ENCODE measurements at places on chromosomes 3 and 15.

- no peak for DNase-seq
These were observed 2.1 kb downstream of the UBE3A start for GRCh38 chr15:25436707-25437106.

- peak; percentile 30 for DNase-seq
These were observed 1.7 kb upstream of the CD47 start for GRCh38 chr3:108092501-108092900.

- no peak for DNase-seq
These were observed 216.9 kb upstream of the THBS1 start for GRCh38 chr15:39363761-39364586.

- DNase-seq: no peak
These were observed 423.4 kb upstream of the UBE2E2 start for GRCh38 chr3:22779737-22780136.

GRCh38 chr3:101847328-101847727, 2.0 kb upstream of the NFKBIZ start:
- DNase-seq: no peak

GRCh38 chr15:70748281-70748747, 15.0 kb downstream of the UACA start:
- no peak for DNase-seq

- no peak for DNase-seq
These were observed 72.0 kb downstream of the KCNH8 start for GRCh38 chr3:19220311-19220710.

GRCh38 chr3:53498806-53499641, 4.6 kb downstream of the CACNA1D start:
- DNase-seq: no peak

DNA sequence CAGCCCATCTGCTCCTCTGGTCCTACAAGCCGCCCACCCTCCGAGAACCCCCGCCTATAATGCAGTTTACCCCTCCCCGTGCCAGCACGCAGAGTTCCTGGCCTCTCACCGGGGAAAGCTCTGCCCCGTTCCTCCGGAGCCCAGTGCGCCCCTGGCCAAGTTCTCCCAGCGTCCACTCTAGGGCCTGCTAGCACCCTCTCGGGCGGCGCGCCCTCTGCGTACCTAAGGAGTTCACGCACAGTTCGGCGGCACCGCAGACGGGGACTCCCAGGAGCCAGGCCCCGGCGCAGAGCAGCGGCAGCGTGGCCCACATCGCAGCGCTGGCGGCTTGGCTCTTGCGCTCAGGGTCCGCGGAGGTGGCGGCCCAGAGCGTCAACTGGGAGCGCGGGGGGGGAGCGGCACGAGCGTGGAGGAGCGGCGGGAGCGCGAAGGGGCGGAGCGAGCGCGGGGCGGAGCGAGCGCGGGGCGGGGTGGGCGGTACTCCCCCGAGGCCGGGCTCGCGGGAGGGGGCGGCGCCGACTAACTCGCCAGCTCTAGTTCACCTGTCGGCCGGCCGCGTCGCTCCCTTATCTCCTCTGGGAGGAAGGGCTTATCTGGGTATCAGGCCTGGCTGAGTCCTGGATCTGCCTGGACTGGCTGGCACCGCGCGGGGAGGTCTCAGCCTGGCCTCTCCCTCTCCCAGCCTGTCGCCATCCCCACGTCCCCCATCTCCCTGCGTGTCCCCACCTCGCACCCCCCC, at the start of gene CTSH:
Gene CTSH, minus strand, starts transcription at position 378 of the 739 bp plus-strand sequence. Its CDS starts 65 bp downstream, at position 313.
- DNase-seq: peak; percentile 84

DNA sequence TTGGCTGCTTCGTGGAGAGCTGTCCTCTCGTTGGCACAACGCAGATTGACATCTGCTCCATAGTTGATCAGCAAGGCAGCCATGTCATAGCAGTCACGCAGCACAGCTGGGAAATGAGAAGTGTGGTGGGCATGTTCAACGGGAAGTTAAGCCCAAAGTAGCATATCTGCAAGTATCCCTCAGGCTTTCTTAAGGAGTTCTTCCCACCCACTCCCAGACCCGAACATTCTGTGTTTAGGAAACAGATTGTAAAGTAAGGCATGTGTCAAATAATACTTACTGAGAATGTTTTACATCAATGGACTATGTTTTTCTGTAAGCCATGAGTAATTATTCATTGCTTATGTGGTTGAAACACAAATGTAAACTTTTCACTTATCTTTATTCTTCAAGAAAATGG, 9.2 kb downstream of the ASB14 start:
- DNase-seq: no peak

DNA sequence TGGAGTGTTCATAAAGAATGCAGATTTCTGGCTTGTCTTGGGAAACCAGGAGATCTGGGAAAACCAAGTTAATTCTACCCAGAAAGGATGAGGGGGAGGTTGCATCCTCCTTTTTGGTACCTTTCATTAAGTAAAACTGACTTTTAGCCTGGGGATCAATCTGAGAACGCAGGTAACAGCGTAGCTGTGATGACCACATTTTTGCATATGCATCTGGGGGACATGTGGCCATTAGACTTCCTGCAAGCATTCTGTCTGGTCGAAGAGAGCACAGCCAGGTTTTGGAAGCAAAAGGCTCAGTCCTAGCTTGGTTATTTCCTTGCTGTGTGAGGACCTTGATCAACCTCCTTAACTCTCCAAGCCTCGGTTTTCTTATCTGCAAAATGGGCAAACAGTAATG, 145.2 kb downstream of the SHQ1 start:
- no peak for DNase-seq

GRCh38 chr15:78206326-78207109, 27.8 kb downstream of the ACSBG1 start:
- DNase-seq: no peak

- DNase-seq: no peak
These were observed 31.8 kb downstream of the MYO5A start for GRCh38 chr15:52496776-52497470.

DNA sequence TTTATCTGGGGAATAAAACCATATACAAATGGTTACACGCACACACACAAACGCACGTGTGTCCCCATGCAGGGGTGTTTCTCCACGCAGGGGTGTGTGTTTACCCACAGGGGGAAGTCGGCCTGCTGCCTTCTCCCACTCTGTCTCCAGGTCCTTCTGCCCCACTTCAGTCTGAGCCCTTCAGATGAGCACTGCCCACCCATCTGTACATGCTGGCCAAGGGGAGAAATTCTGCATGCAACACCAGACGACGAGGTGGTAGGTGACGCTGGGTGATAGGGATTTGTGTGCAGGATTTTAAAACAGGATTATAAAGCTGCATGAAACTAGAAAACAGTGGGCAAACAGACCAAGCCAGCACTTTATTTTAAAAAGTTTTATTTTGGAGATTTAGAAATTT, 122.5 kb downstream of the TJP1 start:
- no peak for DNase-seq

- DNase-seq: peak; percentile 31
These were observed 116.6 kb upstream of the IQSEC1 start for GRCh38 chr3:13189639-13190377.

DNA sequence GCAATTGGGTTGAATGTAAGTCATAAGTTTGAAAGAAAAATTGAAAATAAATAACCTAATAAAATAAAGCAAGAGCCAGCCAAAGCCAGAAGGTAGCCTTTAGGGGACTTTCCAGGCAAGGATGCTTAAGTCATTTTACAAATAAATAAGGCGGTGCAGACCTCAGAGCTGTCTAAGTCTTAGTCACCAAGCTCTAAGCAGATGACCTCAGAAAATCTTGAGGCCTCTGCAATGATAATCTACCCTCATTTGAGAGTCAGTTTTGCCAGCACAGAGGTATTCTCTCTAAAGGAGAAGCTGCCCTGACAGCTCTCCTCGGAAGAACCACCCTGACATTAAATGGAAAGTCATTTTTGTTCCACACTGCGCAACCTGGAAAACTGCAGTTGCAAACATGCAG, 113.9 kb downstream of the OXNAD1 start:
- DNase-seq: no peak

GRCh38 chr3:98690876-98691275, 72.3 kb upstream of the ST3GAL6 start:
- DNase-seq: no peak

DNA sequence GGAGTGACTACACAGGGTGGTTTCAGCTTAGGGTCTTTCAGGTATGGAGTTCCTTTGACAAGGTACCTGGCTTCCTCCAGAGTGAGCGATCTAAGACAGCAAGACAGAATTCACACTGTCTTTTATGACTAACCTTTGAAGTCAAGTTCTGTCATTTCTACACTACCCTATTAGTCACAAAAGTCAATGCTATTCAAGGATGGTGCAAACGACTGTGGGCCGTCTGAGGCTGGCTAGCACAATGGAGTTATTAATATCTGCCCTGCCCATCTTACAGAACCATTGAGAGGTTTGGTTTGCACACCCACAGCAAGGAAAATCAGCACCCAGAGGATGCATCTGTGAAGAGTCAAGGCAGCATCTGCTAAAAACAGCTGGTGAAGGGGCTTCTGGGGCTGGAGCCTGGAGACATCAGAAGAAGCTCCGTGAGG, 62.9 kb upstream of the XCR1 start:
- DNase-seq: no peak

GRCh38 chr3:182005219-182005618, 293.5 kb downstream of the SOX2 start:
- DNase-seq: no peak

GRCh38 chr15:71355268-71355667, 240.0 kb downstream of the THSD4 start:
- no peak for DNase-seq

- peak; percentile 42 for DNase-seq
These were observed 1.1 kb downstream of the ARMC8 start for GRCh38 chr3:138188013-138188730.

DNA sequence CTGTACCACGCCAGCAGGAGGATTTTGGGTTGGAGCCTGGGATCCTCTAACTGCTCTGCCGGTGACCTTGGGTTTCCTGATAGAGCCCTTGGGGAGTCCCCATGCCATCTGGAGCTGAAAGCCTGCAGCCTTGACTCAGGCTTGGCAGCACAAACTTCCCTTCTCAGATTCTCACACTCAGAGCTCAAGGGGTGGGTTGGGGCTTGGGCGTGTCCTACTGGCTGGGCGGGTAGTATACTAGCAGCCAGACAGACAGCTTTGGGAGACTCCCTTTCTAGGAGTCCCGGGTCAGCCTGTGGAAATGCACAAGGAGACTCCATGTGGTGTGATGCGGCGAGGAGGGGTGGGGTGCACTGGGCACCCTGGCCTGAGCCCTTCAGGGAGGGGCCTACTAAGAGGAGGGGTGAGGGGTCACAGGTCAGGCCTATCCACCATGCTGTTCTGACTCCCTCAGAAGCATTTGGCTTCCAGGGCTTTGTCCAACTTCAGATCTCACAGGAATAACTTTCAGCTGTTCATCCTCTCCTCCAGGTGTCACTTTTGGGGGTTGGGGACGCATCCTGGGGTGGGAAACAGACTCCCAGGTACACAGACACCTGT, 21.6 kb upstream of the PLXNA1 start:
- no peak for DNase-seq

- no peak for DNase-seq
These were observed 28.3 kb upstream of the NUDT16 start for GRCh38 chr3:131353016-131353877.

GRCh38 chr3:139358841-139359562, 15.2 kb downstream of the MRPS22 start:
- no peak for DNase-seq

GRCh38 chr3:73637042-73637441, 12.3 kb upstream of the PDZRN3 start:
- DNase-seq: no peak

DNA sequence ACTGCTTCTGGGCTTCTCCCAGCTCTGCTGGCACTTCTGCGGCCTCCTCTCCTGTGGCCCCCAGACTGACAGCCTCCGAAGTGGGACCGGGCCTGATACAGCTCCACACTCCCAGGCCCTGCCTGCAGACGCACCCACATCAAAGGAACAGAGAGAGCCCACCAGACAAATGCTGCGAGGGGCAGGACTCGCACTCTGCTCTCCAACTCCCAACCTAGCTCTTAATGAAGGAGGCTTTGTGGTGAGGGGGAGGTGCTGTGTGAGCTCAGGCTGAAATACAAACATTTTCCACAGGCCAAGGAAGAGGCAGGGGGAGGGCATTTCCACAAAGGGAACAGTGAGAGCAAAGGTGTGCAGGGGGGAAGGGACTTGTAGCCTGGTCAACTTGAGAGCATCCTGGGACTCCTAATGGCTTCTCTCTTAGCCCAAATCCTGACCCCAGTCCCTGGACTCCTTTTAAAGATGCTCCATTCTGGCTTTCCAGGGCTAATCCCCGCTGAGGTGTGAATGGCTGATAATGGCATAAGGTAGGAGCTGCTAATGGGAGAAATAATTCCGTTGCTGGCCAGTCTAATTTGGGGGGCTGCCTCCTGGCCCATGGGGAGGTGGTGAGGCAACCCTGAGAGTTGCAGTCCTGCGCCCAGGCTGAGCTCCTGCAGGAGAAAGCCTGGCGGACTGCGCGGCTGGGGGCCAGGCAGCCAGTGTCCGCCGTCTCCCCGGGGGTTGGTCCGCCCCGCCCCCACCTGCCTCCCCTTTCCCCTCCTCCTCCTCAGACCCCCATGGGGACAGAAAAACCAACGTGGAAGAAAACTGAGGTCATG, 9.6 kb downstream of the LINGO1 start:
- no peak for DNase-seq

- no peak for DNase-seq
These were observed 56.9 kb downstream of the CADPS start for GRCh38 chr3:62818347-62818746.

DNA sequence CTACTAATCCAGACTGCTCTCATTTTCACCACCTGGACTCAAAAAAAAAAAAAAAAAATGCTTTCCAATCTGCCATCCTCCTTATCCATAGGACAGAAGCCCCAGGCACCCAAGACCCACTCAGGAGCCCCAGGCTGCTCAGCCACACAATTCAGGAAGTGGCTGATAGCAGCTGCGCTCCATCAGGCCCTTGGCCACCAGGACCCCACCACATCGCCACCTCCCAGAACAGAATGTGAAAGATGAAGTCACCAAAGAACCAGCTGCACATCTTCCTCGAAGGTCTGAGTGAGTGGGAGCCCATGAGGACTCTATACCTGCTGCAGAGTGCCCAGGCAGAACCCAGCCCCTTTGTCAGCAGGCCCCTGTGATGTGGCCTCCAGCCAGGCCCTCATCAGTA, 19.5 kb downstream of the POC1A start:
- no peak for DNase-seq

- no peak for DNase-seq
These were observed 66.4 kb downstream of the RYR3 start for GRCh38 chr15:33377204-33377603.

DNA sequence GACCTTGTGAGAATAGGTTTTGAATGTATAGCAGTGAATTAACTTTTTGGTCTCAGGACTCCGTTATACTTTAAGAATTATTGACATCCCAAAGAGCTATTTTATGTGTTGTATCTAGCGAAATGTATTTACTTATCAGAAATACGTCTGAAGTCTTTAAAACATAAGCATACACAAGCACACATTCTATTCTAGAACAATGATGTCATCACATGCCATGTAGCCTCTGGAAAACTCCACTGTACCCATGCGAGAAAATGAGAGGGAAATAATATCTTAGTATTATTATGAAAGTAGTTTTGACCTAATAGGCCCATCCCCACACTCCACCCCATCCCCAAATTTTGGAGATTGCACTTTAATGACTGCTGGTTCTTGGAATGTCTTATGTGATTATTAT, 1.5 kb downstream of the POLR2M start:
- DNase-seq: no peak

- DNase-seq: no peak
These were observed 50.9 kb downstream of the IQCH start for GRCh38 chr15:67305506-67305905.

All from CD4-positive, alpha-beta T cell treated with Interleukin-17A for 1 hour (primary cell).